Colonic mucosa (tissue), 4 donors: ENCODE measurements at places on chromosomes 7 and 10.

GRCh38 chr10:46518028-46518725 is 38.3 kb downstream of the GPRIN2 start:
- H3K27me3 ChIP-seq = no peaks in the 10 kb centered on the region
- H3K4me3 ChIP-seq = no peak overlapping the region
- H3K4me1 ChIP-seq = peaks cover 2% of the 10 kb centered on the region
- H3K27ac ChIP-seq = no peak overlapping the region
- peak; percentile 16 for DNase-seq
- H3K36me3 ChIP-seq = no peaks in the 10 kb centered on the region

DNA sequence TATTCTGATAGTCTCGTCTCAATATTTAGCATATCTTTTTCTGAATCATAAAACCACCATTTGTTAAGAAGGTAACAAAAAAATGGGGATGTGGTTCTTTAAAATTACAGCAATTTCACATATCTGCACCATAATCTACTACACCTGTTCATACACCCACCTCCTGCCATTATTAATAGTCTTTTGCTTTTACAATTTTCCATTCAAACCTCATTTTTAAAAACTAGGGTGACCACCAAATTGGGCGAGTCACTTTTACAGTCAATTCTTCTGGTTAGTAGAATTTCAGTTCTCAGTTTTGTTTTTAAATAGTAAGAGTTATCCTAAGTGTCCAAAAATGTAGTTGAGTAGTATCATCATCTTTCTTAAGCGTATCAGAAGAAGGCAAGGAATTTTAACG is 48.4 kb upstream of the GSAP start:
- no peaks in the 10 kb centered on the region for H3K36me3 ChIP-seq
- H3K4me3 ChIP-seq = no peak overlapping the region
- no peak for DNase-seq
- H3K4me1 ChIP-seq = no peaks in the 10 kb centered on the region
- no peak overlapping the region for H3K27ac ChIP-seq

DNA sequence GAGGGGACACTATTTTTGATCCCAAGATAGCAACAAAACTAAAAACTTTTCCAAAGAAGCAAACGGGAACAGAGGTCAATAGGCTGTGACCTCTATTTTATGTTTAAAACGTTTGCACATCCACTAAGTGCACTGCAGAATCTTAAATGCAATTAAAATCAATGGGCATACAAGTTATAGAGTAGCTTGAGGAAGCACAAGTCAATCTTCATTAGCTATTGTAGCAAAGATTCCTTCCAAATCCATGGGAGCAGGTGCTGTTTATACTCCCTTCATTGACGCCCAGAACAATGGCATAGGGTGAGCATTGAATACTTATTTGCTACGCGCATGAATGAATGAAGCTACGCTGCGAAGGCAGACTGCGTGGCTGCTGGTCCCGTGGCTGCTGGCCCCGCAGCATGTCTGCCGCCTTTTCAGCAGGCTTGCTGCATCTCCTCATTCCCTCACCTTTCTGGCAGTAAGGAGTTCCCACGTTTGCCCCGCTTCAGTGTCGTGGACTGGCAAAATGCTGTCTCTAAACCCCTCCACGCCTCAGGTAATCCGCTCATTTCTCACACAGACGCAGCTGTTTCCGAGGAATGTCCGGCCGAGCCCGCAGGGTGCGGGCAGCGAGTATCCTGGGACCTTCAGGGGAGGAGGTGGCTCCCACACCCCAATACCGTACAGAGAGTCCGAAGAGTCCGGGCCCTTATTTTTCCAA is 754 bp upstream of the PHYHIPL start:
- H3K4me3 ChIP-seq = peak overlapping the region; percentile 27
- no peaks in the 10 kb centered on the region for H3K36me3 ChIP-seq

GRCh38 chr7:104341546-104341945 is 13.1 kb downstream of the LHFPL3 start:
- H3K27me3 ChIP-seq = no peaks in the 10 kb centered on the region
- no peaks in the 10 kb centered on the region for H3K4me1 ChIP-seq
- H3K27ac ChIP-seq = no peak overlapping the region
- no peaks in the 10 kb centered on the region for H3K36me3 ChIP-seq
- DNase-seq = no peak
- no peak overlapping the region for H3K4me3 ChIP-seq

GRCh38 chr10:53597835-53598251 is 825.3 kb upstream of the MBL2 start:
- no peak overlapping the region for H3K4me3 ChIP-seq
- no peaks in the 10 kb centered on the region for H3K4me1 ChIP-seq
- no peaks in the 10 kb centered on the region for H3K36me3 ChIP-seq
- no peak overlapping the region for H3K27ac ChIP-seq

- H3K4me1 ChIP-seq = no peaks in the 10 kb centered on the region
- H3K27ac ChIP-seq = no peak overlapping the region
- no peak for DNase-seq
- no peaks in the 10 kb centered on the region for H3K36me3 ChIP-seq
- H3K4me3 ChIP-seq = no peak overlapping the region
Observed at GRCh38 chr7:50413561-50413960, 36.6 kb downstream of the FIGNL1 start.

GRCh38 chr7:95550546-95550945 is 45.8 kb downstream of the PDK4 start:
- H3K4me3 ChIP-seq = no peak overlapping the region
- DNase-seq = no peak
- peak overlapping the region; percentile 48 for H3K27ac ChIP-seq
- no peaks in the 10 kb centered on the region for H3K36me3 ChIP-seq
- no peaks in the 10 kb centered on the region for H3K4me1 ChIP-seq
- H3K27me3 ChIP-seq = no peaks in the 10 kb centered on the region

DNA sequence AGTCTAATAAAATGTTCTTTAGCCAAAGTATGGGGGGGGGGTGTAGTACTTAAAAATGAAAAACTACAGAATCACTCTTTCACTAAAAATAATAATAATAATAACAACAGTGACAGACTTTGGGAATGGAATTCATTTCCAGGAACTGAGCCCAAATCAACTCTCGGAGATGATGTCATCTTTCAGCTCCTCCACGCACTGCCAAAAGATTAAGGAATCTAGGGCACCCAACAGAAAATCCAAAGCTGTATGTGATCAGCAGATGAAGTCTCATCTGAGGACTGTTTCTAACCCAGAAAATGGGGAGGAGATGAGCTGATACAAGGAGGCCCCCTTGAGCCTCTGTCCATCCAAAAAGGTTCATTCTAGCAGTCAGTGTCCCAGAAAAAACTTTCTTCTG is 54.5 kb downstream of the GRB10 start:
- DNase-seq = no peak
- no peaks in the 10 kb centered on the region for H3K4me1 ChIP-seq
- no peaks in the 10 kb centered on the region for H3K36me3 ChIP-seq

- no peak for DNase-seq
- no peaks in the 10 kb centered on the region for H3K36me3 ChIP-seq
- no peak overlapping the region for H3K4me3 ChIP-seq
- no peaks in the 10 kb centered on the region for H3K4me1 ChIP-seq
- no peak overlapping the region for H3K27ac ChIP-seq
Observed at GRCh38 chr10:60443346-60443745, 53.7 kb upstream of the ANK3 start.

- no peak for DNase-seq
Observed at GRCh38 chr7:67535241-67535989, 538.8 kb downstream of the TYW1 start.

GRCh38 chr10:44462338-44462914 is 77.5 kb upstream of the CXCL12 start:
- DNase-seq = no peak
- no peak overlapping the region for H3K27ac ChIP-seq
- H3K27me3 ChIP-seq = no peaks in the 10 kb centered on the region
- no peaks in the 10 kb centered on the region for H3K4me1 ChIP-seq
- H3K36me3 ChIP-seq = no peaks in the 10 kb centered on the region
- H3K4me3 ChIP-seq = no peak overlapping the region

DNA sequence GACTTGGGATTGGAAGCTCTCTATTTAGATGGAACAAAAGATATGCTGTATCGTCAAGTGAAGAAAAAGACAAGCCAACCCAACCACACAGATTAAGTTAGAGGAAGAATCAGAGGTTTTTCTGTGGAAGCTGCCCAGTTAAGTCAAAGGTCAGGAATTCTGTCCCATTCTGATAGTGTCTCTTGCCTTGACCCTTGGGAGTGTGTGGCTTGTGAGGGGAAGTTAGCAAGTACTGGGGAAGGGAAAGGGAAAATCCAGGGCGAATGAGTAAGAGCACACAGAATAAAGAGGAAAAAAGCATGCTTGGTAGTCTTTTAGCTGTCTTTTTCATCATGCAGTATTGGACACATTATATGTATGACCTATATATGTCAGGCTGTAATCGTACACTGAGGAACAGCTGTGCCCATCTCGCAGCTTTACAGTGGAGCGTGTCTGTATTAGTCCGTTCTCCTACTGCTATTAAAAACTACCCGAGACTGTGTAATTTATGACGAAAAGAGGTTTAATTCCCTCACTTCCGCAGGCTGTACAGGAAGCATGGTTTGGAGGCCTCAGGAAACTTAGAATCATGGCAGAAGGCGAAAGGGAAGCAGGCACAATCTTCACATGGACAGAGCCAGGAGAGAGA is 197.2 kb downstream of the GALNT17 start:
- H3K27me3 ChIP-seq = no peaks in the 10 kb centered on the region
- no peaks in the 10 kb centered on the region for H3K4me1 ChIP-seq
- no peak overlapping the region for H3K4me3 ChIP-seq

GRCh38 chr10:132564249-132564605 is 26.6 kb downstream of the INPP5A start:
- no peak overlapping the region for H3K4me3 ChIP-seq
- no peak for DNase-seq
- no peaks in the 10 kb centered on the region for H3K36me3 ChIP-seq
- H3K27me3 ChIP-seq = no peaks in the 10 kb centered on the region

GRCh38 chr10:69901628-69902505 is 100.2 kb downstream of the COL13A1 start:
- no peak overlapping the region for H3K4me3 ChIP-seq
- no peak overlapping the region for H3K27ac ChIP-seq
- DNase-seq = peak; percentile 65
- peaks cover 5% of the 10 kb centered on the region for H3K4me1 ChIP-seq
- H3K27me3 ChIP-seq = no peaks in the 10 kb centered on the region
- H3K36me3 ChIP-seq = no peaks in the 10 kb centered on the region
